ENCODE measurements at places on chromosomes 2 and 18.

DNA sequence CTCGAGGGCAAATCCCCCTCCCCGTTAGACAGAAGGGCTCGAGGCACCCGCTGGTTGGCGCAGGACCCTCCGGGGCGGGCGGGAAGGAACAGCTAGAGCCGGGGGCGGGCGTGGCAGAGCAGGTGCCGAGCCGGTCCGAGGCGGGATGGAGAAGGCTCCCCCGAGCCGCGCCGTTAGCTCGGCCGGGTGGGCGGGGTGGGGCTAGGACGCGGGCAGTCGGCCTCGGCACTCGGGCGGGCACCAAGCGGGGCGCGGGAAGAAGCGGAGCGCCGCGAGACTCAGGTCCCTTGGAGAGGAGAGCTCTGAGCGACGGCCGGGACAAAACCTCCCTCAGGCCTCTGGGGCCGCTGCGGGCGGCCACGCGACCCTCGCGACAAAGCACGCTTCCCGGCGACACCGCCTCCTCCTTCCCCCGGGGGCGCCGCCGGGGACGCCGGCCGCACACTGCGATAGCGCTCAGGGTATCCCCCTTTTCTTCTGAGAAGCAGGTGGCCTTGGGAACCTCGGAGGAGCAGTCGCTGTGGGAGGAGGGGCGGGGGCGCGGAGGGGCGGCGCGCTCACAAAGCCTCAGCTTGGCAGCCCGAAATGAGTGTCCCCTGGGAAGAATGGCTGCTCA lies 721 bp downstream of the FHOD3 start:
- DNase-seq: no peak

DNA sequence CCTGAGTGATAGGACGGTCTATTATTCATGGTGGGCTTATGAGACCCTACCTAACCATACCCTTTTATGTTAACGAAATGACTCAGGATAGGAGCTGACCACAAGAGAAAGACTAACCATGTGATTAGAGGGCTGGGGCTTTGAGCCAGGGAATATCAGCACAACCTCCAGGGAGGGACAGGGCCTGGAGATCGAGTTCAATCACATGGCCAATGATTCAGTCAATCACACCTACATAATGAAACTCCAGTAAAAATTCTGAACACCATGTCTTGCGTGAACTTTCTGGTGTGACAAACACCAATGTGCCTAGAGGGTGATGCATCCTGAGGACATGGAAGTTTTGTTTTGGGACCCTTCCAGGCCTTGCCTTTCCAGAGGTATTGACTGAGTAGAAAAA lies 2.2 kb upstream of the TEX51 start:
- no peak for DNase-seq

GRCh38 chr18:39019989-39020388 lies 1454.4 kb upstream of the CELF4 start:
- DNase-seq: no peak

- DNase-seq: no peak
Measured at GRCh38 chr2:215556979-215557378, 121.1 kb upstream of the FN1 start.

DNA sequence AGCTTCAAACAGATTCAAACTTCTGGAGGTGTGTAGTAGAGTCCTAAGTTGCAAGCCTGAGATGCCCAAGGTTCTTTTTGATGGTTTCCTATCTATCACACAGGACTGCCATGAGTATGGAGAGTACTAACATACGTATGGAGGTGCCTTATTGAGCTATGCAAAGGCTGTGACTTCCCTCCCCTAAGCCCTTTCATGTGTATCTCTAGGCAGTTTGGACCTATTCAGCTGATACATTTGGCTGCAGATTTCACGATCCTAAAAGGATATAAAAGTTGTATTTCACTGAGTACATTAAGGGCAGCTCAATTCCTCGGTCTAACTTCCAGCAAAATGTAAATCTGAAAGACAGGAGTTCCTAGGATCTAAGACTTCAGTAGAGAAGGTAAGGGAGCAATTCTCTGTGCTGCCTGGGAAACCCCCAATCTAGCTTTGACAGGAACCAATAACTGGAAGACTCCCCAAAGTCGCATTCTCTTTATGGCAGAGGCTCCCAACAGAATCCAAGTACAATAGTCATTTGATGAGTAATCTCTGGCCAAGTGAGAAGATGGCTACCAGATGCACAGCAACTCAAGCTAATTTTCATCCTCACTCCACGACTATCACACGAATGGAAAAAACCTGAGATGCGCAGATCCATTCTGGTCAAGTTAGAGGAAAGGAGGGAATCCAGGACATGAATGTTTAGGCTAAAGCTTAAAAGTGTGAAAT lies 83.8 kb downstream of the ATL2 start:
- DNase-seq: no peak

- DNase-seq: no peak
Measured at GRCh38 chr2:126902152-126902835, 3.6 kb downstream of the TEX51 start.

DNA sequence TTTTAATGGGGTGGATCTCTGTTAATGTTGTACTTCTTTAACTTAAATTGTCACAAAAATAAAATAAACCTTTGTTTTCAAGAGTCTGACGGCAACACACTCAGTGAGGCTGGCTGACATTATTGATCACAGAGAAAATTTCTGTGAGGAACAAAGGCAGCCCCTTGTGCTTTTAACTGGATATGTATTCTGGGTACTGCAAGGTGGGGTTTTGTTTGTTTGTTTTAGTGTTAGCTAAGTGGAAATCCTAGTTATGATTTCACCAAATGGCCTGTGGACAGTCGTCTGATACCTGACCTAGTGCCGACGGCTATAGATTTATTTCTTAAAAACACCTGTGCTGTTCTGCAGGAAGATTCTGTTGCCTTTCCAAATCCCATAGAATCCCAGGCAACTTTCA lies 1329.5 kb upstream of the ZEB2 start:
- no peak for DNase-seq

- no peak for DNase-seq
Measured at GRCh38 chr2:105712981-105713596, 31.6 kb upstream of the NCK2 start.

DNA sequence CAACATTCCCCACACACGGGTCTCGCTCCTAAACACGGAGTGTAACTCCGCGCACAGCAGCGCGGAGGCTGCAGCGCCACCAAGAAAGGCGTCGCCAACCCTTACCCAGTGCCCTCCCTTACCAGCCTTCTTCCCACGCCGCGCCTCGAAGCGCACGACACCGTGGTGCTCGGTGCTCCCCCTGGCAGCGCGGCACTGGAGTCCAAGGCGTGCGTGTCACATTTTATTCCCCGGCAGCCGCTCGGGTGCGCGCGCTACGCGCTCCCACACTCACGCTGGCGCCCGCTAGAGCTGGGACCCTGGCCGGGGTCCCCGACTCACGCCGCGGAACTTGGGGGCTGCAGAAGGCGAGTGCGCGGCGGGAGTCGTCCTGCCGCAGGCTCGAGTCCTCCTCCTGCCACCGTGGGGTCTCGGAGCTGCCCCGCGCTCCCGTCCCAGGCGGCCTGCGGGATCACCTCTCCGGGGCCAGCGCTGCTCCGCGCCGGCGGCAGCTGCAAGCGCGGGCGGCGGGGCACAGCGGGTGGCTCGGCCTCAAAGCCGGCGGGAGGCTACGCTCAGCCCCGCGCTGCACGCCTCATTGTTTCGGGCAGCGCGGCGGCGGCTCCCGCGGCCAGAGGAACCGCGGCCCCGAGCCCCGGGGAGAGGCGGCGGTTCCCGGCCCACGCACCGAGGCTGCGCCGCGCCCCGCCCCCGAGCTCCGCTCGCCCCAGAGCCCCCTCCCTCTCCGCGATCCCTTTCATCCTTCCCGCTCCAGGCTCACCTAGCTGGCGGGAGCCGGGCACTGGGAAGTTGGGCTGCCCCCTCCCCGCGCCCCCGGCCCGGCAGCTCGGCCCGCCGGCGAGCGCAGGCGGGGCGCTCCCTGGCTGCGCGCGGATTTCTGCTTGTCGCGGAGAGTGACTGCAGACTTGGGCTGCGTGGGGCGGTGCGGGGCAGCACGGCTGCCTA lies at the start of gene ST6GAL2:
Gene ST6GAL2 (minus strand): TSS at position 197 of the 945 bp plus-strand sequence. CDS start 42,190 bp downstream, outside the sequence.
- DNase-seq: no peak

- peak; percentile 91 for DNase-seq
Measured at GRCh38 chr2:38187541-38188011, 111.6 kb upstream of the CYP1B1 start.

DNA sequence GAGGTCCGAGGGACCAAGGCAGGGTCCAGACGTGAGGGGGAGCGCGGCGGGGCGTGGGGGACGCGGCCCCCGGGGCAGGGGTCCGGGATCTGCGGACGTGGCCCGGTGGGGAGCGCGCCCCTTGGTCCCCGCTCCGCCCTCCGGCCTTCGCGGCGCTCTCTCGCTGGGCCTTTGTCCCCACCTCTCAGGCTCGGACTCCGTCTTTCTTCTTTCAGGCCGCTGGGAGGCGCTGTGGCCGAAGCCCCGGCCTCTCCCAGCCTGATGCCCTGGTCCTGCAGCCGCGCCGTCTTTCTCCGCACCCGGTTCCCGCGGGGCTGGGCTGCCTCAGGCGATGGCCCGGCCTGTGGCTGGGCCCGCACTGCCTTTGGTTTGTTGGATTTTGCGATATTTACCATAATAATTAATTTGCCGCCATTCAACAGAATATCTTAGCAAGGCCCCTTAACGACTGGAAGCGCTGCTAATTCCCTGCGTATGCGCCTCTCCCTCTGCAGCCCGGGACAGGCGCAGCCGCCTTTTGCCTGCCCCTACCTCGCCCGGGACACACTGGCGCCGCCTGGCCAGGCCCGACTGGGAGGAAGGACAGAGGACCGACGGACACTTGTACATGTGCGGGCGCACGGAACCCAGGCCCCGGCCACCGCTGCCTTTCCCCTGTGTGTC lies 10.8 kb downstream of the SIX3 start:
- no peak for DNase-seq

- no peak for DNase-seq
Measured at GRCh38 chr2:239715606-239716005, 309.5 kb downstream of the NDUFA10 start.

DNA sequence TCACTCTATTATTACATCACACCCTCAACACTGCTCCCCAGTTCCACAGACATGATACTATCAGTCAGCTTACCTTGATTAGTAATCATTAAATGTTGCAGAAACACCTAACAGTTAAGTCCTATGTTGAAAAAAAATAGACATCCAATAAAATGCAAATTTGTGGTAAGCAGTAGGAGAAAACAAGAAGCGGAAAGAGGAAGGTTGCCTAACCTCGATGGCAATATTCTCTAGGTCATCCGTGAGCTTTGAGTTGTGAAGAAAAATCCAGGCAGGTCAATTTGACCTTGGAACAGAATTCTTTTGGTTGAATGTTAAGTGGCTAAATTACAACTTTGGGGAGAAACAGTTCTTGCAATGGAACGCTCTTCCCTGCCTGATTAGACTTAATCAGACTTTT lies 264.4 kb downstream of the AFF3 start:
- DNase-seq: no peak

DNA sequence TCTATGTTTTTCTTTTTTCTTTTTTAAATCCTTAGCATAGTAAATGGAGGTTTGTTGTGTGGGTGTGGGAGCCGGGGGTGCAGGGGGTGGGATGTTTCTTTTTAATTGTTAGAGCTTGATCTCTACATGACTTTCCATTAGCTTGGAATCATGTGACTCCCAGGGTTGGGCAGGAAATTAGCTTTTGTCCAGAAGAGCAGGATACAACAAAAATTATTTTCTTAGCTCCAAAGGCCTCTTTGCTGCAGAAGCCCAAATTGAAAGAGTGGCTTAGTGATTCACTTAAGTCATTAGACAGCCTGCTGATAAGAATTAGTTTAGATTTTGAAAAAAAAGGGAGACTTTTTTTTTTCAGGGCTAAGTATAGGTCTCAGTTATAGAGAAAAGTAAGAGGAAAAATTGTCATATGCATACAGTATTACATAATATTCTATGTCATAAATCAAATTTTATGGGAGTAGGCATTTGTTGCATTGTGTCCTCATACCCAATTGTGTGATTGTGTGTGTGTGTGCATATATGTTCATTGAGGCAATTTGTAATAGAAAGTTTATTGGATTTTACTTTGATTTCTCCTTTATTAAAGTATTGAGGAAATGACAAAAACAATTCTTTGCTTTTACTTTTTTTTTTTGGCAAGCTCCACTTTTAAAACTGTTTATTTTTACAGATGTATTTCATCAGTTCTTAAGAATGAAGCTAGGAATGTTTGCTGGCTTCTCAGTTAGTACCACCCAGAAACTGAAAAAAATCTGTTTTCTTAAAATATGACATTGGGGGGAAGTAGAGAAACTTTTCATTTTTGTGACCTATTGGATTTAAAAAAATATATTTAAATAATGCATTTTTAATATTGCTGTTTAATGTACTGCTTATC lies 47.4 kb downstream of the TSPYL6 start:
- DNase-seq: peak; percentile 14

DNA sequence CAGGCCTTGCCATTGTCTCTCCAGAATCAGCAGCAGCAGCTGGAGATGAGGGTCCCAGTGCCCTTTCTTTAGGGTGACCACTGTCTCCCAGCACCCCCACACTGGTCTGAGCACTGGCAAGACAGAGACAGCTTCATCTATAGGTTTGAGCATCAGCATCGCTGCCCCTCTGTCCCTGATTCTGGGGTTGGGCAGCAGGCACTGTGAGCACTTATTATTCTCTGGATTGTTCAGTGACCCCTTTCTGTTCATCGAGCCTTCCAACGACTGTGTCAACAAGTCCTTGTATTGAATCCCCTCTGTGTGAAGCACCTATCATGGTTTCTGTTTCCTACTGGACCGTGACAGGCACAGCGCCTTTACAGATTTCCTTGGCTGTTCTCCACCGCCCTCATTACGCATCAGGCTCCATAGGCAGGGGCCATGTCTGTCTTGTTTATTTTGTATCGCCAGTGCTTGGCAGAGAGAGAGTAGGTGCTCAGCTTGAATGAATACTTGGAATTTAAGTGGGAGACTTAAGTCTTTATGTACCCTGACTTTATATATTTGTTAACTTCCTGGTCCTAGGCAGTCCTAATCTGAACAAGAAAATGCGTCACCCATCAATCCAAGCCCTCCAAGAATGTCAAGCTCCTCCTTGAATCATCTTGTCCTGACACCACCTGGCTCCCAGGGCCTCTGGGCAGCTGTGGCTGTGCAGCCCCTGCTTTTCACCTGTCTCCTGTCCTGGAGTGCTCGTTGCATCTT lies 11.4 kb downstream of the MALL start:
- DNase-seq: no peak

DNA sequence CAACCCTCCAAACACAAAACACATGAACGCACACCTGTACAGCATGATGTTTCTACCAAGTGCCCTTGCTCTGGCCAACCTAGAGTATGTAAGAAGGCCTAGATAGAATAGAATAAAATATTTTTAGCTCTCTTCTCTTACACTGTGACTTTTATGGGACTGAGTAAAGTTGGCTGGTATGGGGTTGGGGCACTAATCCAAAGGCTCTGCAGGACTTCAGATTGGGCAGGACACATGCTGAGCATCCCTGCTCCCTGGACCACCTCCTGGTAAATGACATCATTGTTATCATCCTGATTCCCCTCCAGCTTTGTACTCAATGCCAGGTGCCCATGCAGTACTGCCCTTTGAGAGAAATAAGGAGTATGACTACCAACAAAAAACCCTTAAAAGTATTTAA lies 322.2 kb downstream of the SLC8A1 start:
- DNase-seq: no peak

Measured in AG09319 (cell line).